BJ (cell line): ENCODE measurements at places on chromosomes 7 and 10. TPM values are rescaled to one million over a fixed set of nuclear protein-coding genes. Genes with fewer than 3 reads are reported as not detected.

DNA sequence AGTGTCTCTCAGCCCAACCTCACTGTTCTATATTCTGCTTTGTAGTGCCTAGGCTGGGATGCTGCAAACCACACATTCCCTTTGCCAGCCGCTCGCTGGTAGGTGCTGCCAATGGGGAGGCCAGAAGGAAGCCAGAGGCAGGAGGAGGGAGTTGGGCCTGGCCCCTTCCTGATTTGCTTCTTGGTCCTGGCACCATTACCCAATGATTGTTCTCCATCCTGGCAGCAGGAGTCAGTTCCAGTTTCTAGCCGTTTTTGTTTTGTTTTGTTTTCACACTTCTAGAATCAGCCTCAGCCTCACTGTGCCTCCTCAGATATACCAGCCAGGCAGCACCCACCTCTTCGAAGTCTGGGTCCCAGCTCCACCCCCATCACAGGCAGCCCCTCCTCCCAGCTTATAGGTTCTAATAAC, 27.4 kb upstream of the LOXL4 start:
- no peak for DNase-seq

DNA sequence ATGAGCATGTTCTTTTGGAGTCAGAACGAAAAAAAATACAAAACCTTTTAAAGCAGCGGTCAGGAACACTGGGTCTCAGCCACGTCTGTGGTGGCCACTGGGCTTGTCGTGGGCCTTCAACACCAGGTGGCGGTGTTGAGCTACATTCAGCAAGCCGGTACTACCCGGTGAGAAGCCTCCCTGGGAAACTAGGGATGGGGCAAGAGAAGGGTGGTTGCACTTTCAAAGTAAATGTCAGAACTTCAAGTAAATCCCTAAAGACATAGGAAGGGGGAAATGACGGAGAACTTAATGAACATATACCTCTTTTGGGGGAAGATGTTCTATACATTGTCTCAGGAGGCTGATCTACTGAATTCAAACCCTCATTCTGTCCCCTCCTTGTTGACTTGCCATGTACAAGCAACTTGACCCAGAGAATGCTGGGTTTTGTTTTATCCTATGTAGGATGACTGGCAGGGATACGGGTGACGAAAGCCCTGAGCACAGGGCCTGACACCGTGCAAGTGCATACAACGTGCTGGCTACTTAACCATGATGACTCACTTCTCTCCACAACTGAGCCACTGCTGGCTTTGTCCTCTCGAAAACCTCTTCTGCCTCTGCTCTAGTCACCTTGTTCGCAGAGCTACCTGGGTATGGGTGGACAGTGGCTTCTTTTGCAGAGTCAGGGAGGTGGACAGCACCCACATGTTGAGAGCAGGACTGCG, 49.0 kb upstream of the BAMBI start:
- no peak for DNase-seq

DNA sequence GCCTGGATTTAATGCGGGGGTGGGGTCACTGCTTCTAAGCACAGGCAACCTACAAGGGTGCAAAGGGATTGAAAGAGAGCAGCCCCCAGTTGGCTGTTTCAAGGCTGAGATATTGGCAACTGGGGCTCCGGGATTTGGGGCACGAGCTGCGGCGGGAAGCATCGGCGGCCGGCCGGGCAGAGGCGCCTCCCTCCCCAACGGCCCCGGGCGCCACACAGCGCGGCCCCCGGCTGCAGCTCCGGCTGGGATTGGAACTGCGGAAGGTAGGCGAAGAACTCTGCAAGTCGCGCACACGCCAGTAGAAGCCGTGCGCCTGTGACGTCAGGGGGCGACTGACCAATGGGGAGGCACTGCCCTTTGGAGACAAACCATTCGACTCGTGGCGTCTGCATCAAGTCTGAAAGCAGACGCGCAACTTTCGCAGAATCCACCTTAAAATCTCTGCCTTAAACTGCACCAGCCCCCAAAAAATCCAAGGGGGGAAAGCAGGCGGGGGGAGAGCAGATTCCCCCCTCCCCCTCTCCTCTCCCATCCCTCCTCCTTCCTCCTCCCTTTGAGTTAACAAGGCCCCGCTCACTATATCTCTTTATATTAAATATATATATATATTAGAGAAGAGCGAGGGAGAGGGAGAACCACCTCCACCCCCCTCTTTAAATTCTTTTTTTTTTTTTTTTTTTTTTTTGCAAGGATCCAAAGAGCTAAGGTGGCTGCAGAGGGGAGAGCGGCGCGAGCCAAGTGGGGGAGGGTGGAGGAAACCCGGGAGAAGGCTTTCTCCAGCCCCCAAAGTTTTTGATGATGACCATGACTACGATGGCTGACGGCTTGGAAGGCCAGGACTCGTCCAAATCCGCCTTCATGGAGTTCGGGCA, at the start of gene DLX6:
Gene DLX6 (plus strand): TSS at position 371 of the 872 bp plus-strand sequence. CDS start 425 bp downstream, at position 796.
- no peak for DNase-seq

- no peak for DNase-seq
Observed at GRCh38 chr7:95220328-95220727, 104.0 kb downstream of the PON1 start.

DNA sequence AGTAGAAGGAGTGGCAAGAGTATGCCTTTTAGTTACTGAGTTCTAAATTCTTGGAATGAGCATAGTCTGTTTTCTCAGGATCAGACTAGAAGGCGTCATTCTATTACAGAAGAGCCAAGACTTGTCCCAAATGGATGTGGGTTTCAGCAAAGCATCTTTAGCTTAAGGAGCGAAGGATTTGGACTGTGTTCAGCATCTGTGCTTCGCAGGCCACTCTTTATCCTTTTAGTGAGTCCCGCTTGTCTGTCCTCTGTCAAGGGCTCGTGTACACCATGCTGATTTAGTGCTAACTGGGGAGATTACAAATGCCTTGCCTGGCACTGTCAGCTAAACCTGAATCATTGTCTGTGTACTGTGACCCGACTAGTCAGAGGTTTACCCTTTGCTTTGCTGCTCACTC, 465.7 kb downstream of the AUTS2 start:
- DNase-seq = no peak

DNA sequence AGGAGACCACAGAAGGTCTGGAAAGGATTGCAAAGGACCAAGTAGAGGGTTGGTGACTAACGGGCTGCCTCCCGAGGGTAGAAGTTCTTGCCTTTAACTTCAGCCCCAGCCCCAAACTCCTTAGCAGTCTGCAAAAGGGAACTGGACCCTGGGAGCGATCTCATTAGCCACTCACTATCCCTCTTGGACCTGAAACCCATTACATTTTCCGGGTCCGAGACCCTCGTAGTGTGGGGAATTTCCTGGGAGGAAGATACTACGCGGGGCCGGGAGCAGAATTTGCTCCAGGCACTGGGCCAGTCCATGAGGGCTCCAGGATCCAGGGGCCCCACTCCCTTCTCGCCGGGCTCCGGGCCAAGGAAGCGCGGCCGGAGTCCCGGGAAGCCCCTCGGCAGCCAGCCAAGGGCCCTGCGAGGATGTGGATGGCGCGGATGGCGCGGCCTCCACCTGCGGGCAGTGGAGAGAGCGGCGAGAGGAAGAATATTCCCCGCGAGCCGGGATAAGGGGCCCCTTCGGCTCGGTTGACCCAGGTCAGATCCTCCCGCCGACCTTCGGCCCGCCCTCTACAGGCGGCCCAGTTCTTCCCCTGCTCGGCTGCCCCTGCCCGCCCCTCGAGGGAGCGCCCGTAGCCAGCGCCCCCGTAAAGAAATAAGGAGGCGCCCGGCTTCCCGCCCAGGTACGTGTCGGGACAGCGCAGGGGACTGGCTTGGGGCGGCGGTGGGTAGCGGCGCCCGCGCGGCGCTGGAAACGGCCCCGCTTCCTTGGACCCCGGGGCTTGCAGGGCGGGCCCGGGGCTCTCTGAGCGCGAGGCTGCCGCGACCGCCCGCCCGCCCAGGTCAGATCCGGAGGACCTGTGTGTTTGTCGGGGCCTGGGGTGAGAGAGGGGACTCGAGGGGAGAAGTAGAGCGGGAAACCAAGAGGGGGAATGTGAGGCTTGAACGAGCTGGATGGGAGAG, at the start of gene MYO3A:
Gene MYO3A (plus strand): TSS at position 577 of the 956 bp plus-strand sequence. CDS start 17,882 bp downstream, outside the sequence.
- no peak for DNase-seq

DNA sequence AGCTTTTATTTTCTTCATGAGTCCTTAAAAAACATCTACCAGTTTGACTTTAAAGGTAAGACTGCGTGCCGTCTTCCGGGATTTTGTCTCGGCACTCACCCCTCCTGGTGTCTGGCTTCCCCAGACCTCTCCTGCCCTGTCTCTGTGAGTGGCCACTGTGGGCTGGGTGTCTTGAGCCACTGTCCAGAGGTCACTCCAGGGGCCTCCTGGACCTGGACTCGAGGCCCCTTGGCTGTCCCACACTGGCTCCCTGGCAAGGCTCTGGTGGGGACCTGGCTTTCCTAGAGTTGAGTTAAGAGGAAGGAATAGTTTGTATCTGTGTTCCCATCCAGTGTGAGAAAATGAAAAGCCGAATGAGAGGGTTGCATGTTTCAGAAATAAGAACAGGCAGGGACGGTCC, 95.5 kb downstream of the NKX6-2 start:
- no peak for DNase-seq

Gene CELF2
- 7.6 and 8.8 TPM in 2 replicates for polyA plus RNA-seq

Gene POP7
- 24.5 and 35.2 TPM in 2 replicates for polyA plus RNA-seq

Gene ZNF736
- polyA plus RNA-seq = 2.9 and 4.7 TPM in 2 replicates

Gene ATP5F1C
- polyA plus RNA-seq = 217 and 406 TPM in 2 replicates

Gene BTBD16
- not detected in 2 replicates for polyA plus RNA-seq
